ENCODE measurements at places on chromosomes 2 and 18.

DNA sequence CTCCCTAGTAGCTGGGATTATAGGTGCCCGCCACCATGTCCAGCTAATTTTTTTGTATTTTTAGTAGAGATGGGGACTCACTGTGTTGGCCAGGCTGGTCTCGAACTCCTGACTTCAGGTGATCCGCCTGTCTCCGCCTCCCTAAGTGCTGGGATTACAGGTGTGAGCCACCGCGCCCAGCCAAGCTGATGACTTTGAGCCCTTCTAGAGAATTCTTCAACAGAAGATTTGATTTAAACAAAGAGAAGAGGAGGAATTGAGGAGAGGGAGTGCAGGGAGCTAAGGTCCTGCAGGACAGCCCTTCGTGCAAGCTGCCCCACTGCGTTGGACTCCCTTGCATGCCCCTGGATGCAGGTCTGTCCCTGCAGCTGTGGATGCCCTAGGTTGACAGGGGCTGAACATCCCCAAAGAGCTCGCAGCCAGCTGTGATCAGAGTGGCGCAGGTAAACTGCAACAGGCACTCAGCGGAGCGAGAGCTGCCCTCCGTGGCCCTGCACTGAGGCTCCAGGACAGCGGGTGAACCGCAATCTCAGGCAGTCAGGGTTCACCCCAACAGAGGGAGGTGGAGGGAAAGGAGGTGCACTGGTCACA is 13.7 kb downstream of the ADRA2B start:
- DNase-seq: no peak

- DNase-seq: no peak
These were observed 40.3 kb upstream of the RALBP1 start for GRCh38 chr18:9435041-9435440.

DNA sequence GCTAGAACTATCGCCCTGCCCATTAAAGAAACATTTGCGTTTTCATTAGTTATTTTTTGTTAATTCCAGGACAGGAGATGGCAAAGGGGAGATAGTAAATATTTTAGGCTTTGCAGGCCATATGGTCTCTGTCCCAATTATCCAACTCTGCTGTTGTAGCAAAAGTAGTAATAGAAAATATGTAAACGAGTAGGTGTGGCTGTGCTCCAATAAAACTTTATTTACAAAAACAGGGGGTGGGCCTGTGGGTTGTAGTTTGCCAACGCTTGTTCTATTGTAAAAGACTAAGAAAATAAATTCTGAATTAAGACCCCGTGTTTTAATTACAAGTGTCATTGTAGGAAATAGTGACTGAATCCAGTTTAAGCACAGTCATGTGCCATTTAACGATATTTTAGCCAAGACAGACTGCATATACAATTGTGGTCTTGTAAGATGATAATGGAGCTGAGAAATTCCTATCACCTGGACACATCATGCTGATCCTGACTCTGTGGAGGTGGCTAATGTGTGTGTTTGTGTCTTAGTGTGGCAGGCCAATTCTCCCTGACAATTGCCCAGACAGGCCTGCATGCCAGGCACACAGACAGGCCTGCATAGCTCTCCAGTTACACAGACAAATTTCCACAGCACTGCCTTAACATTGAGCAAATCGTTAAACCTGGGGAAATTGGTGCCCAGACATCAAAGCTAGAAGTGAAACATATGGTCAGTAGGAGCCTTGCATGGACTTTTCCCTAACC is 76.4 kb downstream of the SKA1 start:
- no peak for DNase-seq

DNA sequence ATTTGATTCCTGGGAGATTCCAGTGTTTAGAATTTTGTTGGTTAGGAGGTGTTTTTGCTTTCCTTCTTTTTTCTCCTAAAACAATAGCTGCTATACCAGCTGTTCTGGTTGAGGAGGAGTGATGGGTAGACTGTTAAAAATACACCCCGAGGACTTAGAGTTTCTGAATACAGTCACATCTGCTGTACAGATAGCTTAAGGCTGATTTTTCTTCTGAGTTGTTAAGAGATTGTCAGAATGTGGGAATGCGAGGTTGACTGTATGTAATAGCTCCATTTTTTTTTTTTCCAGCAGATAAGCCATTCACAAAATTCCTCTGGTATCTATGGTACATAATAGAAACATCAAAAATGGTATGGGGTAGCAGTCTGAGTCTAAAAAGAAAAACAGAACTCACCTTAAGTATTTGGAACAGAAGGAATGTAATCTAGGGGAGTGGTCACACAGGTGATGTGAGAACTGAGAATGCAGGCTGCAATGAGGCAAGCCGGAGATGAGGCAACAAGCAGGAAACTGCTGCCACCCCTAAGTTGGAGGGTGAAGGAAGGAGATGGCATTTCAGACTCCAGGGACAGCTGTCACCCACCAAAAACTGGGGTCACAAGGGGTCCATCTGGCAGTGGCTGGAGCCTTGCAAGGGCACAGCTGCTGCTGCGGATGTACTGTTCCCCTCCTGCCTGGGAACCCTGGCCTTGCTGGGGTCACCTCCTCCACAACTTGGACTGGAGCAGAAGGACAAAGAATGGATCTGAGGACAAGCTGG is 2.4 kb downstream of the DGKD start:
- DNase-seq: no peak

GRCh38 chr2:47401789-47402554 is 984 bp upstream of the MSH2 start:
- no peak for DNase-seq

GRCh38 chr18:76230791-76231190 is 264.3 kb downstream of the ZNF516 start:
- DNase-seq: no peak

- DNase-seq: peak; percentile 87
These were observed 35.8 kb downstream of the SH3RF3 start for GRCh38 chr2:109164739-109165221.

DNA sequence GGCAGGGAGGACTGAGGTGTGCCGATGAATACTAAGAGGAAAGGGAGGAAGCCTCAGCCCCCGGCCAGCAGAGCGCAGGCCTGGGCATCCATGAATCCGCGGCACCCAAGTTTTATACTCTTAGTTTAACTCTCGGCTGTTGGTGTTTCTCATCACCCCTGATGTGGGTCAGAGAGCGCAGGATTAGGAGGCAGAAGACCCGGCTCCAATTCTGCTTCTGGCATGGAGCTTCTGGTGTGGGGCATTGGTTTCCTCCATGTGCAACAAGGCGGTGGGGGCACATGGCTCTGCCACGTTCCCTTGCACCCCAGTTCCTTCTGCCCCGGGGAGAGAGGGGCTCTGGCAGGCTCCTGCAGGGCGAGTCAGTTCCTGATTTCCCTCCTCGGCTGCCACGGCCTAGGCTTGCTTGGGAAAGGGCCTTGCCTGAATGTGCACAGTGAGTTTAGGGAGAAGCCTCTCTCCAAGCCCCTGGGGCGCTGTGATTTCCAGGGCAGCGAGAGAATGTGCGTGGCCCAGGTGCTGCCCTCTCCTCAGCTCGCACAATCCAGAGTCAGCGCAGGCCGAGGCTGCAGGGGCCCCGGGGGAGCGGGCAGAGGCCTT is 36.2 kb upstream of the DNMT3A start:
- no peak for DNase-seq
